ENCODE measurements at places on chromosomes 6 and 20.

GRCh38 chr6:31531771-31532643 lies 3.2 kb downstream of the MCCD1 start:
- no peak for DNase-seq

GRCh38 chr20:831251-831650 lies 2.3 kb upstream of the FAM110A start:
- DNase-seq: no peak

- no peak for DNase-seq
These were observed 2.4 kb downstream of the PREP start for GRCh38 chr6:105400501-105400900.

DNA sequence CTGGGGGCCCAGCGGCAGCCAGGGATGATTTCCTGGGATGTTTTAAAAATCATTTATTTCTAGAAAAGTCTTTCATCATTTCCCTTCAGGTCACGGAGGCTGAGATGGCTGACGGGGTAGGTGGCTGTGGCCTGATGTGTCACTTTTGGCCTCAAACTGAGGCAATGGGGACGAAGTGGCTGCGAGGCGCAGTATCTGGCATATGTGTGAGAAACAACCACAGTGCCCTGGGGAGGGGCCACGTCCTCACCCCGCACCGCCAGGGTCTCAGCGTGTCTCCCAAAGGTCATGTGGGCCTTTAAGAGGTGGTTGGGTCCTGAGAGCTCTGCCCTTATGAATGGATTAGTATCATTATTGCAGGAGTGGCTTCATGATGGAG lies 120.0 kb downstream of the CEBPB start:
- no peak for DNase-seq

- DNase-seq: no peak
These were observed 1.2 kb downstream of the TRDN start for GRCh38 chr6:123635567-123635966.

DNA sequence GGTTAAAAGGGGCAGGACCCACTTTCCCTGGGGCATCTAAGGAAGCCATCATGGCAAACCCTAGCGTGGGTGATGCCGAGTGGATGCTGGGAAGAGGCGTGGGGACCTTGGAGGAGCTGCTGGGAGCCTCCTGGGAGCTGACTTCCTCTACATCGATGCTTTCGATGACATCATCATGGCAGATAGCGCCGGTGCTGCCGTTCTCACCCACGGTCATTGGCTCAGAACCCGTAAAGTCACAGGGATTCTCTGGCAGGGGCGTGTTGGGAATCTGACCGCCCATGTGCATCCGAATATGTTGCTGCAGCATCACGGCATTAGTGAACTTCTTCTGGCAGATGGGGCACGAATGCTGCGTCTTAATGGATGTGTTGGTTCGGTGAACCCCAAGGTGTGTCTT lies 12.1 kb downstream of the SALL4 start:
- DNase-seq: no peak

GRCh38 chr6:153942361-153942760 lies 96.7 kb upstream of the OPRM1 start:
- no peak for DNase-seq

- no peak for DNase-seq
These were observed 27.1 kb downstream of the SYNJ2 start for GRCh38 chr6:158008864-158009113.

GRCh38 chr6:128413291-128413690 lies 107.1 kb downstream of the PTPRK start:
- no peak for DNase-seq

- DNase-seq: no peak
These were observed 9.4 kb downstream of the SERPINB6 start for GRCh38 chr6:2962004-2962403.

GRCh38 chr20:25243416-25243979 lies 4.4 kb upstream of the PYGB start:
- DNase-seq: no peak

- peak; percentile 37 for DNase-seq
These were observed 39.2 kb downstream of the ZMYND8 start for GRCh38 chr20:47317127-47317895.

DNA sequence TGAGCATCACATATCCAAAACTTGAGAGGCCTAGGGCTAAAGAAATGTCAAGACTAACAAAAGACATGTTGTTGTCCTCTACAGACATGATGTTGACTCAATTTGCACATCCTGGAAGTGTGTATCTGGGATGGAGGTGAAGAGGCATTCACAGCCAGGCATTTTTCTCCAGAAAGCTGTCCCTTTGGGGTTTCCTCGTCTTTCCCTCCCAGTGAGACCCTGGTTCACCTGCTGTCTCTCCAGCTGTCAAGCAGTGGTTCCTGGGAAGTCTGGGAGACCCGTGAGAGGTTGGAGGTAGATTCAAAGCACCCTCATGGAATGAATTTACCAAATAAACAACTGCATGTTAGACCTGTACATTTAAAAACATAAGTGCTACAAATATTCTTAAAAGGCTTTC lies 32.1 kb downstream of the BACH2 start:
- no peak for DNase-seq

Measured in CD8-positive, alpha-beta T cell (primary cell).